Activated T-helper 1 cell treated with anti-CD3 and anti-CD28 coated beads, Interleukin-12 subunit alpha, Interleukin-12 subunit beta, Interleukin-2, Interleukin-4 antibody, amounts not matched to agents 30 ng/mL and 10 ng/mL and 1 ng/mL, durations not matched to agents 14 hours and 24 hours and 36 hours (primary cell): ENCODE measurements at places on chromosomes 12 and 14. TPM values are rescaled to one million over a fixed set of nuclear protein-coding genes. Genes with fewer than 3 reads are reported as not detected.

GRCh38 chr14:33943096-33943883, 7.6 kb downstream of the EGLN3 start:
- DNase-seq = no peak
- H3K4me3 ChIP-seq = no peak overlapping the region
- peaks cover 42% of the 10 kb centered on the region for H3K36me3 ChIP-seq
- peaks cover 10% of the 10 kb centered on the region for H3K27me3 ChIP-seq
- H3K4me1 ChIP-seq = peaks cover 74% of the 10 kb centered on the region

Gene HOXC4
- not detected in 2 replicates for total RNA-seq

- no peaks in the 10 kb centered on the region for H3K27me3 ChIP-seq
- no peaks in the 10 kb centered on the region for H3K36me3 ChIP-seq
- H3K27ac ChIP-seq = no peak overlapping the region
- H3K4me3 ChIP-seq = no peak overlapping the region
- no peaks in the 10 kb centered on the region for H3K4me1 ChIP-seq
- DNase-seq = no peak
Observed at GRCh38 chr14:104267895-104268294, 129.5 kb downstream of the KIF26A start.

DNA sequence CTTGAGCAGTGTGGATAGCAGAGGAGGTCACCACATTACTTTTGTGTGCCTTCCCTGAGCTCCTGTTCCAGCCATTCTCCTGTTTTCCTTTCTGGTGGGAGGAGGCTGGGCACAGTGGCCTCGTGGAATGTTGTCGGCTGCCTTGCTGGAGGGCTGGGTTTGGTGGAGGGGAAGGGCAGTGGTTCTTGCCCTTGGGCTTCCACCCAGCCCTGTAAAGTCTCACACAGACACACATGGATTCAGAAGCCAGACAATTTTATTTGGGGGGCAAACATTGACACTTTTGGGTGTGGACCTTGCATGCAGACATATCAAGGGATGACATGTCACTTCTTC, 866 bp downstream of the NPFF start:
- DNase-seq = no peak
- peaks cover 32% of the 10 kb centered on the region for H3K4me1 ChIP-seq
- peaks cover 7% of the 10 kb centered on the region for H3K36me3 ChIP-seq
- H3K4me3 ChIP-seq = no peak overlapping the region
- H3K27me3 ChIP-seq = no peaks in the 10 kb centered on the region

DNA sequence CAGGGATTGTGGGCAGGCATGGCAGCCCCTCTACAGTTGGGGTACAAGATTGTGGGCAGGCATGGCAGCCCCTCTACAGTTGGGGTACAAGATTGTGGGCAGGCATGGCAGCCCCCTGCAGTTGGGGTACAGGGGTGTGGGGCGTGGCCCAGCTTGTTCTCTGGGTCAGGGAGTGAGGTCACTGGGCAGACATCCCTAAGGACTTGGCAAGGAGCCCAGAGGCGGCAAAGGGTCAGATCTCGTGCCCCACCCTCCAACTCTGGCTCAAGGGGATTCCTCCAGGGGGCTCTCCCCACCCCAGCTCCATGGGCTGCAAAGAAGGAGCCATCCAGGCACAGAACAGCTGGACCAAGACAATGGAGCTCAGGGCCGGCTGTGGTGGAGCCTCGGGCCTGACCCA, 25.8 kb upstream of the NUDT14 start:
- H3K4me1 ChIP-seq = peaks cover 1% of the 10 kb centered on the region
- H3K36me3 ChIP-seq = no peaks in the 10 kb centered on the region
- no peaks in the 10 kb centered on the region for H3K27me3 ChIP-seq
- no peak for DNase-seq
- H3K27ac ChIP-seq = no peak overlapping the region
- H3K4me3 ChIP-seq = no peak overlapping the region

DNA sequence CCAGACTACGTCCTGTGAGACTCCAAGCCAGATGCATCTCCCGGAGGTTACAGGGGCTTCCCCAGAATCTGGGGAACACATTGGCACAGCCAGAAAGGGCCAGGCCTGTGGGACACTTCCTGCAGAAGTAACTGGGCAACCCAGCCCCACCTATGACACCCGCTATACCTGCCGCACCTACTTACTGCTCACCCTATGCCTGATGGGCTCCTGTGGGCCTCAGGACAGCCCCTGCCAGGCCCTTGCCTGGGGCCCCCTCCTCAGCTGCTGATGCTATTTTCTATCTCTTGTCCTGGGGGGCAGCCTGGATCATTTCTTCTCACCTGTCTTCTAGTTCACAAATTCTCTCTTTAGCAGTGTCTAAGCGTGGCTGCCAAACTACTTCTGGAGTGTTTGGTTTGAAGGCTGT, 28.7 kb downstream of the JAG2 start:
- DNase-seq = no peak
- H3K36me3 ChIP-seq = no peaks in the 10 kb centered on the region
- no peak overlapping the region for H3K27ac ChIP-seq
- no peak overlapping the region for H3K4me3 ChIP-seq

Gene C1R
- 1.7 and 2.0 TPM in 2 replicates for total RNA-seq
